Thoracic aorta endothelial cell (primary cell): ENCODE measurements at places on chromosomes 4 and X. TPM values are rescaled to one million over a fixed set of nuclear protein-coding genes. Genes with fewer than 3 reads are reported as not detected.

Gene ITIH6
- not detected in 2 replicates for total RNA-seq

Gene GALNTL6
- not detected in 2 replicates for total RNA-seq

Gene HS3ST1
- total RNA-seq: 2.9 and 4.9 TPM in 2 replicates

Gene TRPC5OS
- 0.14 TPM in 1 of 2 replicates, not detected in the other for total RNA-seq

Gene SPANXC
- not detected in 2 replicates for total RNA-seq

Gene EDA
- total RNA-seq: 2.5 and 2.8 TPM in 2 replicates

Gene POLR2B
- total RNA-seq: 235 and 274 TPM in 2 replicates

Gene GPR34
- total RNA-seq: not detected in 2 replicates

Gene ASMT
- not detected in 2 replicates for total RNA-seq

Gene CORIN
- under 0.01 and 0.14 TPM in 2 replicates for total RNA-seq

Gene MSANTD1
- total RNA-seq: 0.36 and 0.53 TPM in 2 replicates

Gene NXF3
- total RNA-seq: not detected in 2 replicates

Gene BTK
- 0.14 and 0.27 TPM in 2 replicates for total RNA-seq

Gene SHROOM2
- 14.1 and 14.8 TPM in 2 replicates for total RNA-seq

Gene ARR3
- not detected in 2 replicates for total RNA-seq

Gene CLIC2
- 10.1 and 18.0 TPM in 2 replicates for total RNA-seq

Gene PIN4
- 8.3 and 13.3 TPM in 2 replicates for total RNA-seq
